NB4 (cell line): ENCODE measurements at places on chromosomes 3 and 15.
A peak's percentile ranks its signal among the peaks of the same experiment; 100 is the strongest.

DNA sequence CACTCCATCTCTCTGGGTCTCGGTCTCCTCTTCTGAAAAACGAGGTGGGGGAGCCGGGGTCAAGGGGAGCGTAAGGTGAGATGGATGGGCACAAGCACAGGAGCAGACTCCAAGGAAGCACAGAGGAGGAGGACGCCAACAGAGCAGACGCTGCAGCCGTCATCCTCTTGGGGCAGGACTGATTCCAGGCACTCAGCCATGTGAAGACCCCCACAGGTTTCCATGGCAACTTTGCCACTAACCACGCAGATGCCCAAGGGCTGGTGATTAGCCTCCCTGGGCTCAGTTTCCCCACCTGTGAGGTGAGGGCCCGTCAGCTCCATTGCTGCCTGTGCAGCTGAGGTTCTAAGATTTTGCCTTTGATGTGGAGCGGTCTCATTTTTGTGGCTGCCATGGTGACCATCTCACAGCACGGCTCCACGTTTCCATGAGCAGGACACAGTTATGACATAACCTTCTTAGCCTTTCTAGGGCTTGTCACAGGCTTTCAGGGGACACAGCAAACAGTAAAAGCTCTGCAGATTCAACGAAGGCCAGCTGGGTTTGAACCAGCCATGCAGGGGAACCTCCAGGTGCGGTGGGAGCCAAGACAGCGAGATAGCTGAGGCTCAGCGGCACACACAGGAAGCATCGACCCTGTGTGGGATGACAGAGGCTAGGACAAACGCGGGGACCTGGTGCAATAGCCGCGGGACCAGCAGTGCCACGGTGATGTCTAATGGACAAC, 170.3 kb downstream of the NUP210 start:
- no peak for DNase-seq

DNA sequence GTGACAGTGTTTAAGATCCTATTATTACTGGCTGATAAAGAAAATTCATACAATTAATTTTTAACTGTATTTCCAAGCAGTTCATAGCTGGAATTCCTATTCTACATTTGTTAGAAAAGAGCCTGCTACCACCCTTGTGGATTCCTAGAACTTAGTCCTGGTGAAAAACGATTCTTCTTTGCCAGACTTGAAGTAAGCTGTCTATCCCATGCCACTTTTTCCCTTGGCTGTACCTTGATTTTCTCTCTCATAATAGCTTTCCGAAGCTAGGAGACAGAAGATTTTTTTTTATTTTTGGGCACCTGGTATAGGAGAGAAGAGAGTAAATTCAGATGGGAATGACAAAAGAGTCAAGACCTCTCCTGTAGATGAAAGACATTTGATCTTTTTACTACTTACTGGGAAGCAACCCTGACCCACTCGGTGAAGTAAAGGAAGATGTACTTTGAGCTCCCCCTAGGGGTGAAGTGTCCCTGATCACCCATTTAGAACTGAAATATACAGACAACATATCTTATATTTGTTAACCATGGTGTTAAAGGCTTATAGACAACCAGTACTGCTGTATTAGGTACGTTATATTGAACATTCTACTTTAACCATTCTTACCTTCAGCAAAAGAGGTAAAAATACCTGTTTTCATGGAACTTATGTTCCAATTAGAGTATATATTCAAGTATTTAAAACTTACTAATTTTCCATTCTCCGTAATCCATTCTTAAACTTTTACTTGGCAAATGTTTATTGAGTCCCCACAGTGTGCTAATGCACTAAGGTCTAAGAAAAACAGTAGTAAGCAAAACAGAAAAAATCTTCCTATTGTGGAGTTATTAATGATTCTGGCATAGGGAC, 36.2 kb upstream of the C3orf38 start:
- DNase-seq = peak; percentile 75

DNA sequence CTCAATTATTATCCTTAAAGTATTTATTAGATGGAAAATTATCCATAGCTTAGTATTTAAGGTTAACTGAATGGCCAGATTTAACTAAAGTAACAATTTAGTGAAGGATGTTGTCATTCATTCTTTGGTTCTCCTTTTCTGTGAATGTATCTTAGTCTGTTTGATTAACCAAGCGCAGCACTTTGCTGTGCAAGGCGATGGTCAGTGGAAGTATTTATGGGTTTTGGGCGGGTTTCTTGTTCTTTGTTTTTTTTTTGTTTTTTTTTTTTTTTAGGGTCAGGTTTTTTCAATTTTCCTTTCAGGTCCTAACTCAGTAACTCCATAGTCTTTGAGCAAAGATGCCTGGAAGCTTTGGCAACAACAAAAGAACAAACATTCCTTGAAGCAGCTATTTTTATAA, 328.8 kb downstream of the PTPRG start:
- no peak for DNase-seq

DNA sequence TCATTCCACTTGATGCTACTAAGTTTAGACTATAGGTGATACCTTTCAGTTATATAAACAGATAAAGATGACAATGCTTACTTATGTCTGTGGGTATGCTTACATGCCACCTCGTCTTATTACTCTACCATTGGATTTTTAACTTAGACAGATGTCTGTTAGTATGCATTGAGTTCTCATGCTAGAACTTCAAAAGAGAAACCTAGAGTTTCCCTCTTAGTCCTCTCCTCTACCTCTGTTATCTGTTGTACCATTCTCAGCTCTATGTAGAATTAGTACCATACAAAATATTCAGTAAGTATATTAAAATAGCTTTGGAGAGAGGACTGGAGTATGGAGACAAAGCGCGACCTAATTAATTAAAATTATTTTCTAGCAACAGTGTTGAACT, 111.3 kb downstream of the BBX start:
- DNase-seq = no peak

DNA sequence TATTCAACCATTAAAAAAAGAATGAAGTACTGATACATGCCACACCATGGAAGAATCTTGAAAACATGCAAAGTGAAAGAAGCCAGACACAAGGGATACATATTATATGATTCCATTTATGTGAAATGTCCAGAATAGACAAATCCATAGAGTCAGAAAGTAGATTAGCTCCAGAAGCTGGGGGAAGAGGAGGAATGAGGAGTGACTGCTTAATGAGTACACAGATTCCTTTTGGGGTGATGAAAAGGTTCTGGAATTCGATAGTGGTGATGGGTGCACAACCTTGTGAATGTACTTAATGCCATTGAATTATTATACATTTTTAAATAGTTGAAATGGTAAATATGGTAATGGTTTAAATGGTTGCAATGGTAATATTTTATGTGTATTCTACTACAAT, 90.6 kb upstream of the SPATA12 start:
- no peak for DNase-seq

DNA sequence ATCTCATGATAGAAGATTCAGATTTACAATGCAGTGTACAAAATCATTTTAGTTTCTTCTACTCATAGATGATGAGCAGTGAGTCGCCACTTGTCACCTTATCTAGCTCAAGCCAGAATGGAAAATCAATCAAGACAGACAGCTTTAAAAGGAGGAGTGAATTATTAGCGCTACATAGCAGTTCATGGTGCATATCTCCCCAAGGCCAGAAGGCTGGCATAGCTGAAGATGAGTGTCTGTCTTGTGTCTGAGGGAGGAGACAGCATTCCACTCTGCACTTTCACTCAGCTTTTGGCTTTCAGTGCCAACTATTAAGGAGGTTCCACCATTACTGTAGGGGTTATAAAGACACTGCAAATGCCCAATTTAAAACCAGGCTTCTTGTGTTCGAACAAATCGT, 804.1 kb upstream of the LMCD1 start:
- no peak for DNase-seq

DNA sequence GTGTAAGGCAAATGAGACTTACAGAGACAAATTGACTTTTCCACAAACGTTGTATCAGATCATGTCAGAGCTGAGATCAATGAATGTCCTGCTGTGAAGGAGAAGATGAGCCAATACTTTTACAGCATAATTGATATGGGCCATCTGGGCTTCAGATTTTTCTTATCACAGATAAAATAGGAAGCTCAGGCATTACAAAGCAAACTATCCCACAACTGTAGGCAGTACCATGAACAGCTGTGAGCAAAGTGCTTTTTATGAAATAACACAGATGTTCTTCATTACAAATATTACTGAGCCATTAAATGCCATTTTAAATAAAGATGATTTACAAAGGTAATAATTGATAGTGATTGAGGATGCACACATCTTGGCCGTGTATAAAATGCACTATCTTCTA, 852.3 kb downstream of the OTOL1 start:
- no peak for DNase-seq

DNA sequence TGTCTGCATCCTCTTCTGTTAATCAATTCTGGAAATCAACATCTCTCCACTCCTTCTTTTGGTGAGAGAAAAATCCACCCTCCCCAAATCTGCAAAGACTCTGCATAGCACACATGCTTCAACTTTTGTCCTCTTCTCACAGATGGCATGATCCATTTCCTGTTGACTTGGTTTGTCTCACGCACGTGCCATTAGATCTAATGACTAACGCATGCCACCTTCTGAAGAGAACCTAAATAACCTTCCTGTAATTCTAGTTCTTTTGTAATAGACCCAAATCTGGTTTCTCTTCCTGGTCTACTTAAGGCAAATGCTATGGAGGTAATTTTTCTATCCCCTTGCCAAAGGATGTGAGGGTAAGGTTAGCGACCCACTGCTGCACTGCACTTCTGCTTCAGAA, 51.0 kb upstream of the ATOSA start:
- peak; percentile 34 for DNase-seq

GRCh38 chr3:106197532-106198194, 328.9 kb upstream of the CBLB start:
- DNase-seq = no peak

- no peak for DNase-seq
Measured at GRCh38 chr15:98728082-98728810, 79.9 kb downstream of the IGF1R start.

GRCh38 chr3:197136744-197137143, 107.1 kb upstream of the MELTF start:
- DNase-seq = no peak

DNA sequence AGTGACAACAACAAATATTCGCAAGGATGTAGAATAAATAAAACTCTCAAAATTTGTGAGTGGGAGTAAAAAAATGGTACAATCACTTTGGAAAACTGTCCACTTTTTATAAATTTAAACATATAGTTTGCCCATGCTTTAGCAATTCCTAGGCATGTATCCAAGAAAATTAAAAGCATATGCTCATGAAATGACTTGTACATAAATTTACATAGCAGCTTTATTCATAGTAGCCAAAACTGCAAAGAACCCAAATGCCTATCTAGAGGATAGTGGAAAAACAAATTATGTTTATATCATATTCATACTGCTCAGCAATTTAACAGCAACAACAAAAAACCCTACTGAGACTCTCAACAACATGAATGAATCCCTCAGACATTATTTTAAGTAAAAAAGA, 363.6 kb upstream of the CCDC54 start:
- no peak for DNase-seq
